Stimulated activated CD4-positive, alpha-beta T cell treated with anti-CD3 and anti-CD28 coated beads, Interleukin-12 subunit alpha, Interleukin-12 subunit beta, amount 100 ng/mL, for 4 hours (primary cell): ENCODE measurements at places on chromosomes 1 and 21.

- DNase-seq: no peak
Measured at GRCh38 chr1:96329121-96329520, 392.5 kb upstream of the PTBP2 start.

DNA sequence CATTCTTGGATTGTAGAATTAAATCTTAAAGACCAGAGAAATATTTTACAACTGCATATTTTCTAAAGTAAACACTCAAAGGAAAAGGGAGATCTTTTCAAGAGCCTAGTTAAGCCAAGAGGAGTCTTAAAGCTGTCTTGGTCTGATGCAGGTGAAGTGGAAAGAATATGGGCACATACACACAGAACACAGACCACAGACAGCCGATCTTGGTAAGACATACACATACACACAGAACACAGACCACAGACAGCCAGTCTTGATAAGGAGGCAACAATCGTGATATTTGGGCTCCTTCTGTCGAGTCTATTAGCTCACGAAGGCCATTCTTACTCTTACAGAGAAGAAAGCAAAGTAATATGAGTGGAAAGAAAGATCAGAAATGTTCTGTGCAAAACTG, 1153.9 kb upstream of the TMPRSS15 start:
- DNase-seq: no peak

DNA sequence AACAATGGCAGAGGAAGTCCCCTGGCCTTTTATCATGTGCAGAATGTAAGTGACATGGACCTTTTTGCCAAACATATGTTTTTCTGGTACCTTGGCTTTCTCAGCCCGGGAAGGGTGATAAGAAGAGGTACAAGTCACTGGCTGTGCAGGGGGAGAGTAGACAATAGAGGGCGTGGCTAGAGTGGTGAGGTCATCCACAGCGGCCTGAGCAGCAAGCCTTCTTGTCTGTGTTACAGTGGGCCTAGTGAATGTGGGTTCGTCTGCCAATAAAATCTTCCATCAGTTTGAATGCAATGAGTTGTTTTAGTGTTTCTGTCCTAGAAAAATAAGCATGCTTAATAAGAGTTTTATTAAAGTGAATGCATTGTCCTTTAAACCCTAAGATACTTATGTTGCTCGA, 59.0 kb upstream of the PGD start:
- no peak for DNase-seq

GRCh38 chr21:28654406-28654805, 338.3 kb downstream of the LTN1 start:
- no peak for DNase-seq

DNA sequence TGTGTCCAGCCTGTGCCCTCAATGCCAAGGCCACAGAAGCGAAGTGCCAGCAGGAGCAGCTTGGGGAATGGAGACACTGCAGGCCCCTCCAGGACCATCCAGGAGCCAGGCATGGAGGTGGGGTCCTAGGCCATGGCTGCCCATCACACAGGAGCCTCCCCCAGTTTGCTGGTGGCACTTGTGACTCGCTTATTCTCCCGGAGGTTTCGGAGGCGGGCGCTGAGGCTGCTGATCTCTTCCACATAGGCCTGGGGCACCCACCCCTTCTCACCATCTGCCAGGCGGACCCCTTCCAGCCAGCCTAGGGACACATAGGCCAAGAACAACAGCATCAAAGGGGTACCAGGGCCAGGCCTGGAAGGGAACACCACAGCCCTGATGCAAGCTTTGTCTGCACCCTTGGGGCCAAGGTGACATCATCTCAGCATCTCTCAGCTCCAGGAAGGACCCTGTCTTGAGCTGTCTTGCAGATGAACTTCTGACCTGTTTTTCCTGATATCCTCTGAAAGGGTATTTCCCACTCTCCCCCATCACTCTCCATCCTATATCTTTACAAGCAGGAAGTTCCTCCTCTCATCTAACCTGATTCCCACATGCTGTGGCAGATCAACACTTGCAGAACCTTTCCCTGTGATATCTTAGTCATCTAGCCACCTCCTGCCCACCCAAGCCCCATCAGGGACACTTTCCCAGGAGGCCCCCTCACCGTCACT, 13.9 kb downstream of the ARHGEF19 start:
- DNase-seq: no peak

- no peak for DNase-seq
Measured at GRCh38 chr1:111924786-111925185, 64.7 kb downstream of the KCND3 start.

GRCh38 chr1:6547301-6547700, 7.0 kb downstream of the NOL9 start:
- DNase-seq: no peak

- no peak for DNase-seq
Measured at GRCh38 chr21:33007747-33008146, 18.0 kb upstream of the OLIG2 start.

GRCh38 chr1:1181129-1181937, 7.7 kb downstream of the TTLL10 start:
- DNase-seq: no peak

- DNase-seq: no peak
Measured at GRCh38 chr21:16004086-16004485, 274.3 kb downstream of the USP25 start.

DNA sequence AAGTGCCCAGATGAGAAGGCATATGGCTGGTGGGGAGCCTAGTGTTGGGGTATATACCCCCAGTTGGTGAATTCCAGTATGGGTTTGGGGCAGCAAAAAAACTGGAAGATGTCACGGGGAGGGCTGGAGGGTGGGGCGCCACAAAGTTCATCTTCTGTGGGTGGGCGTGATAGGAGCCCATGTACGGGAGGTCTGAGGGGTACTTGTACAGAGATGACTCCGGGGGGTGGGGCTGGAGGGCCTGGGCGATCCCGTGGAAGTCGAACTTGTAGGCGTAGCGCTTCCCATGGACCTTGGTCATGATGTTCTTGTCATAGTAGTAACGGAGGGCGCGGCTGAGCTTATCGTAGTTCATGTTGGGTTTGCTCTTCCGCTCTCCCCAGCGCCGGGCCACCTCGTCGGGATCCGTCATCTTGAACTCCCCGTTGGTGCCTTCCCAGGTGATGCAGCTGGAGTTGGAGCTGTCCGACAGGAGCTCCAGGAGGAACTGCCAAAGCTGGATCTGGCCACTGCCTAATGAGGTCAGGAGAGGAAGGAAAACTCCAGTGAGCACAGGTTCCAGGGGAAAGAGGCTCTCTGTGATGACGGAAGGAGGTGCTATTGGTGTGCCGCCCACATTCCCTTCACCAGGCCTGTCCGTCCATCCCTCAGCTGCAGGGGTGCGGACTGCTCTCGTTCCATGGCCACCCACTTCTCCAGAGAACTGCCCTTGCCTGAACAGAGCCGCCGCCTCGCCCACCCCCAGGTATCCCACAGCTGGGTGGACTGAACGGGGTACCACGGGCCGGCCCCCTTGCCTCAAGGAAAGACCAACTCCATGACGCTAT, 114.7 kb downstream of the ERG start:
- DNase-seq: no peak

- no peak for DNase-seq
Measured at GRCh38 chr1:185213091-185213490, 56.1 kb downstream of the SWT1 start.

- no peak for DNase-seq
Measured at GRCh38 chr1:227949341-227949921, 1.7 kb upstream of the WNT9A start.

DNA sequence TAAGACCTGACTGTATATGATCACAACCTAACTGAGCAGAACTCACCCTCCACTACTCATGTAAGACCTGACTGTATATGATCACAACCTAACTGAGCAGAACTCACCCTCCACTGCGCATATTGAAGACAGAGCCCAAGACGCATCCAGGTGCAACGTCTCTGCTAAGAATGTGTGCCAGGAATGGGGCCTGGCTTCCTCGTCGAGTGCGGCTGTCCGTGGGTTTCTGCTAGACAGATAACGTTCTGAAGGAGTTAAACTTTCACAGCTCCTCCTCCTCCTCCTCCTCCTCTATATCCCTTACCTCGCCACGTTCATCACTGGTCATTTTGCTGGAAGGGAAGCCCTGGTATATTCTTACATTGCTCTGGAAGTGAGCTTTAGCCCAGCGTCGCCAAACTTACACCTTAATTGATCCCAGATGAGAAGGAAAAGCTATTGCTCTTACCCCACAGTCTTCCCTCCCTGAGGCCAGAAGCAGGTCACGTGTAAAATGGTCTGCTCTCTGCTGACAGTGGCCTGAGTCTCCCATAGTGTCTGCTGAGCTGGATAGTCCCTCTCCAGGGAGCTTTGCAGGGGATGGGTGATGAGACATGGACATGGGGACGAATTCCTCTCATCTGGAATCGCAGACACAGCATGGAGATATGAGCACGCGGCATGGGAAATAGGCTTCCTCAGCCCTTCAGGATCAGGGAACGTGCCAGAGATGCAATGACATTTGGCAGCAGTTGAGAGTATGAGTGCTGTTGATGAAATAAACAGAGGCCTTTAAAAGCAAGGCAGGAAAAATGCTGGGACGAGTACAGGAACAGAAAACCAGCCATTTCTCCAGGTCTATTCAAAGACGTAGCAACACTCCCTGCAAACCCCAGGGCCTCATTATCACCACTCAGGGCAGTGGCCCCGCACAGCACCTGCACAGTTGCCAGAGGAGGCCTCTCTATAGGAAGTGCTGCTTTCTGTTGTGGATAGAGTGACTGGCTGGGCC, 528.1 kb downstream of the KIF26B start:
- no peak for DNase-seq

- no peak for DNase-seq
Measured at GRCh38 chr1:31366796-31367195, 6.1 kb downstream of the FABP3 start.

DNA sequence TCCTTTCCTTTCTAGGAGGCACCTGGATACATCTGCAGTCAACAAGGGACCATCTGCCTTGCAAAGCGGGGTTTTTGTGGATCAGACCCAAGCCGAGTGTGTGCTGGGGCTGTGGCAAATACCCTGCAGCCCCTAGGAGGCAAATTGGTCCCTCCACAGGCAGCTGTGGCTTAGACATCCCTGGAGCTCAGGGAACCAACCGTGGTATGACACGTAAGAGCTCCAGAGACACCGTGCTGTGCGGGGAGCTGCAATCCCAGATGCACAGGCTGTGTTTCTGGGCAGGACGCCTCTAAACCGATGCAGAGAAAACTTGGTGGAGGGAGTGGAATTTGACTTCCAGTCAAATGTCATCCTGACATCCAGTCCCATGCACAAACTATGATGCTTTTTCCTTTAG, 141.5 kb downstream of the KAZN start:
- no peak for DNase-seq

DNA sequence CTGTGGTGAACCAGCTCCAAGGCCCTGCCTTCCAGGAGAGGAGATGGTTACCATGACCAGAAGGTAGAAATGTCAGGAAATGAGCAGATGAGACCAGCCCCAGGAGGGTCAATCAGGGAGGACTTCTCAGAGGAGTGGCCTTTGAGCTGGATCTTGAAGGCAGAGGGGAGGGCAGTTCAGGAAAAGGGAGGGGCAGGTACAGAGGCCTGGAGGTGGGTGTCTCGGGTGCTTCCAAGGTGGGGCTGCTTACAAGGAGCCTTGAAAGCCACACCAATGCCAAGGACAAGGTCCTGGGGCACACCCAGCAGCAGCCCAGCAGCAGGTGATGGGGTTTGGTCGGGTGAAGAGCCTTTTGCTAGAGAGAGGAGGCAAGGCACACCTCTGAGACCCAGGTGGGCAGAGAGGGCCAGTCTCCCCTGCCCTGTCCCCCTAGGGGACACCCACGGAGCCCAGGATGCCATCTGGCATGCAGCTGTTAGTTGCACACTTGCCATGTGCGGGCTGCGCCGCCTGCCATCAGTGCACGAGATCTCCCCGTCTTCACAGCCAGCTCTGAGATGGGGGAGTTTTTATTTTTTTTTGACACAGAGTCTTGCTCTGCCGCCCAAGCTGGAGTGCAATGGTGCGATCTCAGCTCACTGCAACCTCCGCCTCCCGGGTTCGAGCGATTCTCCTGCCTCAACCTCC, 18.5 kb downstream of the SLC66A1 start:
- DNase-seq: no peak

DNA sequence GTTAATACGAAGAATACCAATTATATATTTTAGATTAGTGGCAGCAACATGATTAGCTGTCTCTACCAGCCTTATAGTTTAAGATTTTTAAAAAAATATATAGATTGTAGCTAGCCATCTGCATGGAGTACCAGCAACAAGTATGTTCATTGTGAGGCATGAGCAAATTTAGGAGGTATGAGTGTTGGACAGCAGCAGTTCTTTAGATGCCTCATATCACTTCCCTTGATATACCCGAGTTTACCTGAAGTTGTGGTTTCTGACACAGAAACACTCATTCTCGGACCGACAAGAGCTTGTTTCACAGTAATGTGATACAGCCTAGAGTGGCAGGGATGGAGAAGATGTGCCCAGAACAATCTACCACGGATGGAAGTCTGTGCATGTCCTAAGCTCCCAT, 69.1 kb downstream of the RGS18 start:
- no peak for DNase-seq

DNA sequence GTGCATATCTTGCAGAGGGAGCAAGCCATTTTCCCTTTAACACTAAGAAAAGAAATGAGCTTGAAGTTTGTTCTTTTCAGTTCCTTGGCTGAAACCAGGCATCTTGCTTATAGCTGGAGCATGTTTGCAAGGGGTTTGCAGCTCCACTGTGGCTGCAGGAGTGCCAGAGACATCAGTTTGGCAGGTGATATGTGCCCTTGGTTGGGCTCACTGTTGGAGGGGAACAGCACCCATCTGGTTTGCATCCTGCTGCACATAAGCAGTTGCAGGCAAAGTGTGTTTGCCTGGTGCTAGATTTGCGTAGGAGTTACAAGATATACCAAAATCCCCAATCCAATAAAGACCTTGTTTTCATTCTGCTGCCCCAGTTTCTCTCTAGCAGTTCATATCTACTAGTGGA, 47.8 kb upstream of the IKBKE start:
- DNase-seq: no peak
